ENCODE measurements at places on chromosomes 4 and X. TPM values are rescaled to one million over a fixed set of nuclear protein-coding genes. Genes with fewer than 3 reads are reported as not detected.

Gene PF4V1
- not detected for total RNA-seq

Gene SOWAHD
- 2.2 TPM for total RNA-seq

Gene CXCL11
- 0.48 TPM for total RNA-seq

Gene SPANXD
- not detected for total RNA-seq

Gene SH3RF1
- 0.30 TPM for total RNA-seq

Gene CXorf65
- total RNA-seq = 21.1 TPM

Gene SHROOM4
- total RNA-seq = not detected

Gene MAGEB2
- not detected for total RNA-seq

Data from T-helper 2 cell treated with Interferon-gamma antibody and Interleukin-4, amounts not matched to agents 100 ng/mL and 5 ng/mL, for 36 hours (primary cell).